ENCODE measurements at places on chromosomes 13 and 19.

GRCh38 chr13:67259208-67259607 lies 29.1 kb upstream of the PCDH9 start:
- no peaks in the 10 kb centered on the region for H3K36me3 ChIP-seq
- no peak overlapping the region for H3K4me3 ChIP-seq
- DNase-seq, result no peak

DNA sequence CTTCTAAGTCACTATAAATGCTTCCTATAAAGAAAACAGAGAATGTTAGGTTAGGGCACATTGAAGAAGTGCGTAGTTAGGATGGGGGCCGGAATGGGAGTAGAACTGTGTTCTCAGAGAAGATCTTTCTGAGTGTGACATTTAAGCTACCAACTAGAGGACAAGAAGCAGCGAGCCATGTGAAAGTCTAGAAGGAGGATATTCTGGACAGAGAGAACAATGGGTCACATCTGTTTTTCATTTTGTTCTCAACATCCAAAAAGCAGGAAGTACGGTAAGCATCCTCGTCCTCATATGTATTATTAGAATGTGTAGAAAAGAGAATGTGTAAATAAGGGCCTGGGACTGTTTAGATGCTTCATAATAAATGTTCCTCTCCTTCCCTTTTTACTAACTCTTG lies 44.5 kb upstream of the PARP4 start:
- no peak overlapping the region for H3K4me3 ChIP-seq
- no peak for DNase-seq
- H3K27me3 ChIP-seq, result peaks cover 3% of the 10 kb centered on the region
- no peaks in the 10 kb centered on the region for H3K4me1 ChIP-seq
- H3K36me3 ChIP-seq, result peaks cover 4% of the 10 kb centered on the region

GRCh38 chr13:28545583-28546333 lies 50.8 kb upstream of the FLT1 start:
- no peak for DNase-seq
- peaks cover 7% of the 10 kb centered on the region for H3K27me3 ChIP-seq
- H3K4me1 ChIP-seq, result peaks cover 3% of the 10 kb centered on the region

DNA sequence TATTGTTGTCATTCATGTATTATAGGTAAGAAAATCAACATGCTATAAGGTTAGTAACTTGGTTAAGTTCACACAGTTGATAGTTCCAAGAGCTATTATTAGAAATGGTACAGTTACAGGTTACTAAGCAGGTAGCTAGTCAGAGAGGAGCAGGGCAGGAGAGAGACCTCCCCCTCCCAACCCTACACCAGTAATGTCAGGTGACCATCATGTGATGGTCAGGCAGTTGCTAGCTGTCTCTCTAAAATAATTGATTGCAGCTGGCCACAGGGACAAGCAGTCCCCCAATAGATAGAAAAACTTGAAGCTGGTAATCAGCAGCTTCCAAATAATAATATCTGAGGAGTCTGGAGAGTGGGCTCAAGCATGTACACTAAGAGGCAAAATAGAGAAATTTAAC lies 14.6 kb downstream of the SLITRK1 start:
- no peak overlapping the region for H3K4me3 ChIP-seq
- peaks cover 2% of the 10 kb centered on the region for H3K27me3 ChIP-seq
- H3K36me3 ChIP-seq, result peaks cover 4% of the 10 kb centered on the region
- no peak overlapping the region for H3K27ac ChIP-seq
- no peak for DNase-seq

DNA sequence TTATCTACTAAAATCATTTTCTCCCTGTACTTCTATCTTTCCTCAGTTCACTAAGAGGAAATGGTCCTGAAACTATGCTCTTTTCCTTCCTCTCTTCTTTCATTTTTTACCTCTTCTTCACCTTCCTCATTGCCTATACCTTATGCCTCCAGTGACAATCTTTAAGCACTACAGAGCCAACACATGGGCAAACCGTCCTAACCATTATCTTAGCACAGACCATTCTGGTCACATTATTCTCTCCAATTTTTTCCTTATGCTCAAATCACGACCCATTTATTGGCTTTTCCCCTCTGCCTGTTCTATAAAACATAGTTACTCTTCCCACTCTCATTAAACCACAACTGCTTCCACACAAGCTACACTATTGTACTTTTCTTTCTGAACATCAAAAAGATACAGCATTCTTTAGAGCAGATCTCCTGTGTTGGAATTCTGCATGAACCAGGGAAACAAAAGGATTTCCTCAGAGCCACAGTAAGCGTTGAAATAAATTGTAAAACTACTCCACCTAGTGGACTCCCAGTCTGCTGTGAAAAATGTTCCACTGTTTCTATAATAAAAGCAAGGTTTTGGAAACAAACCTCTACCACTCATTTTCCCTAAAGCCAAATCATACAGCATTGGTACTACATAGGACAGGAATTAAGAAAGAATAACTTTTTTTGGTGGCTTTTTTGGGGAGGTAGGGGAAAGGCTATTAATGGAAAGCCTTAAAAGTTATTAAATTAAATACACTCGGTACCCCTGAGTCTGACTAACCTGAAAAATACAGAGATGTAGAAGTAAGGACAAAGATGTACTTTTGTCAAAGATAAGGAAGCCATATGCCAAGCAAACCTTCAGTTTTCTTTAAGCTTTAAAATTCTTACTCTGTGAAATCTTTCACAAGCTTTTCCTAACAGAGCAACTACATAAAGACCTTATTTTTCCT lies 19.5 kb downstream of the NUFIP1 start:
- no peak overlapping the region for H3K27ac ChIP-seq
- H3K4me3 ChIP-seq, result no peak overlapping the region
- peaks cover 4% of the 10 kb centered on the region for H3K36me3 ChIP-seq
- peaks cover 2% of the 10 kb centered on the region for H3K27me3 ChIP-seq
- DNase-seq, result no peak

DNA sequence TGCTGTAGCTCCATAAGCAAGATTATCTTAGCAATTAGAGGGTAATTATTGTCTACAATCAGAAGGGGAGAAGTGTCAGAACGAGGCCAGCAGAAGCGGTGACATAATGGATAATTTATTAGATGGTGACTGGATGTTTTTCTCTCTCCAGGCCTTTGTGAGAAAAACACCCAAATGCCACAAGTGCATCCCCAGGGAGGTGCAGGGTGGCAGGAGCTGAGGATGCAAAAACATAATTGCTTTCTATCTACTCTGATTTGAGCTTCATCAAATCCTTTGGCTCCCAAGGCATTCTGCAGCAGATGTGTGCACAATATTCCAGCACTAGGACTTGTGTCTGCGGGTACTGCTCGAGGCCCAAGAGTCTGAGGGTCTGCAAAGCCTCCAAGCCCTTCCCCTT lies 220.1 kb upstream of the SERP2 start:
- no peak for DNase-seq
- no peaks in the 10 kb centered on the region for H3K36me3 ChIP-seq
- no peak overlapping the region for H3K4me3 ChIP-seq
- H3K4me1 ChIP-seq, result peaks cover 25% of the 10 kb centered on the region
- H3K27me3 ChIP-seq, result peaks cover 5% of the 10 kb centered on the region
- H3K27ac ChIP-seq, result no peak overlapping the region

DNA sequence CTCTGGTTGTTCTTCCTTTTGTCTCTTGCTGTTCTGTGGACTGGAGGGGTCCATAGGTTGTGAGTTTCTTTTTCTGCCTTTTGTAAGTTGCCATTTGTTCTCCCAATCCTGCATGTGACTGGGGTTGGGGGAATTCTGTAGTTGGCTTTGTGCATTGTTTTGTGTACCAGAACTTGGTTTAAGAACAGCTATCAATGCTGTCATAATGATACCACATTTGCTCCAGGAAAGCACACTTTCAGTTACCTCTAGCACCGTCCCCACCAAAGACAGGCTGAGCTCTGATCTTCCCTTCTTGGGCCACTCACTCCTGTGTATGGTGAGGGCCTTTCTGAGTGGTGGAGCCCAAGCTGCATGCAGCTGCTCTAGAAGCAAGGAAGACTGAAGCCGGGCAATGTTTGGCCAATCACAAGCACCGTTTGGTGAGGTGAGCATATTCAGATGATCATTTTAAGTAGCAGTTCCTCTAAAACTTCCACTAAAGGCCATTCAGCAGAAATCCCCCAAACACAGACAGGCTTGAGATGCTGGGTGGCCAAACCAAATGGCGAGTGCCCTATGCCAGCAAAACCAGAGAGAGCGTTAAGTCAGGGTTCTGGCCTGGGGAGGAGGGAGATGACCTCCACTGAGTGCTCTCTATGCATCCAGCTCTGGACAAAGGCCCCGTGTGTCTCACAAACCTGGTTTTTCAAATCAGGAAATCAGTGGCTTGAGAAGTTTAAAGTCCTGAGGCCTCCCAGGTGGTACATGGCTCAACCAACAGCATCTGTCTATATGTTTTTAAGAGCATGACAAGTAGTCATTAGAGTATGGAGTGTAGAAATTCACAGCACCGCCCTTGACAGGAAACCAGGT lies 120.7 kb upstream of the SPATA13 start:
- H3K4me1 ChIP-seq, result no peaks in the 10 kb centered on the region
- no peaks in the 10 kb centered on the region for H3K36me3 ChIP-seq
- no peak for DNase-seq
- H3K27ac ChIP-seq, result no peak overlapping the region
- peaks cover 4% of the 10 kb centered on the region for H3K27me3 ChIP-seq

- H3K27me3 ChIP-seq, result no peaks in the 10 kb centered on the region
- H3K36me3 ChIP-seq, result no peaks in the 10 kb centered on the region
- no peak overlapping the region for H3K4me3 ChIP-seq
- H3K4me1 ChIP-seq, result no peaks in the 10 kb centered on the region
- no peak for DNase-seq
- no peak overlapping the region for H3K27ac ChIP-seq
Measured at GRCh38 chr13:70284371-70284770, 176.1 kb upstream of the KLHL1 start.

- H3K27ac ChIP-seq, result peak overlapping the region; percentile 48
- no peaks in the 10 kb centered on the region for H3K36me3 ChIP-seq
- no peak overlapping the region for H3K4me3 ChIP-seq
- peaks cover 27% of the 10 kb centered on the region for H3K4me1 ChIP-seq
Measured at GRCh38 chr19:49920624-49921363, 8.2 kb upstream of the ATF5 start.

GRCh38 chr13:83452292-83452950 lies 429.9 kb downstream of the SLITRK1 start:
- H3K27me3 ChIP-seq, result peaks cover 1% of the 10 kb centered on the region
- peaks cover 5% of the 10 kb centered on the region for H3K36me3 ChIP-seq
- no peak overlapping the region for H3K27ac ChIP-seq

GRCh38 chr19:45103508-45104319 lies 10.7 kb downstream of the PPP1R37 start:
- DNase-seq, result no peak
- H3K36me3 ChIP-seq, result no peaks in the 10 kb centered on the region
- peak overlapping the region; percentile 17 for H3K4me3 ChIP-seq
- H3K27ac ChIP-seq, result peak overlapping the region; percentile 88
- H3K4me1 ChIP-seq, result peaks cover 47% of the 10 kb centered on the region

- H3K27me3 ChIP-seq, result peaks cover 3% of the 10 kb centered on the region
- no peak overlapping the region for H3K27ac ChIP-seq
- no peak overlapping the region for H3K4me3 ChIP-seq
- no peaks in the 10 kb centered on the region for H3K36me3 ChIP-seq
Measured at GRCh38 chr19:51653162-51653561, 6.5 kb upstream of the SIGLEC14 start.

- peaks cover 4% of the 10 kb centered on the region for H3K27me3 ChIP-seq
- no peaks in the 10 kb centered on the region for H3K4me1 ChIP-seq
- no peaks in the 10 kb centered on the region for H3K36me3 ChIP-seq
- H3K27ac ChIP-seq, result no peak overlapping the region
- H3K4me3 ChIP-seq, result no peak overlapping the region
- DNase-seq, result no peak
Measured at GRCh38 chr13:45316996-45317395, 24.0 kb downstream of the TPT1 start.

DNA sequence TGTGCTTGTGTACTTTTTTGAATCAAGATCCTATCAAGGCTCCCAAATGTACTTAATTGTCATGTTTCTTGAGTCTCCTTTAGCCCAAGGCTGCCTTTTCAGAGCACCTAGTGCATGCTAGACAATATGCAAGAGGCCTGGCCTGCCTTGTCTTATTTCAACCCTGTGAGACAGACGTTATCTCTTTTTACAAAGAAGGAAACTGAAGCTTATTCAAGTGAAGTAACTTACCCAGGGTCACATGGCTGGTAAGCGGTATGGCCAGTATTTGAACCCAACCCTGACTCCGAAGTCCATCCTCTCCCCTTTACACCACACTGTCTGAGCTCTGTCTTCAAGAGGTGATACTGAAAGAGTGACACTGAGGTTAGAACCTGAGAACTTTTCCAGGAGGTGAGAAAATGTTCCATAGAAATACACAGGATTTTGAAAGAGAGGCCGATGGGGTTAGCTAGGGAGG lies 505.1 kb downstream of the FOXO1 start:
- no peak overlapping the region for H3K27ac ChIP-seq
- peaks cover 1% of the 10 kb centered on the region for H3K27me3 ChIP-seq
- H3K4me1 ChIP-seq, result peaks cover 17% of the 10 kb centered on the region
- DNase-seq, result no peak

DNA sequence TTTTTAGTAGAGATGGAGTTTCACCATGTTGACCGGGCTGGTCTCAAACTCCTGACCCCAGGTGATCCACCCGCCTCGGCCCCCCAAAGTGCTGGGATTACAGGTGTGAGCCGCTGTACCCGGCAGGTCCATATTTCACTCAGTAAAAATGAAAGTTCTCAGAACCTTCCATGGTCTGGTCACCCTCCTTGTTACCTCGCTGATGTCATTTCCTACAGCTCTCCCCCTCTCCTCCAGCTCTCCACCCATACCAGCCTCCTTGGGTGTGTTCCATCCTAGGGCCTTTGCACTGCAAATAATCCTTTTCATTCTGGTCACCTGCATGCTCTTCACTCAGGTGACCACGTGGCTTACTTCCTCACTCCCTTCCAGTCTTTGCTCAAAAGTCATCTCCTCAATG lies 78.2 kb upstream of the TNFSF11 start:
- no peak overlapping the region for H3K27ac ChIP-seq
- no peak for DNase-seq
- no peaks in the 10 kb centered on the region for H3K36me3 ChIP-seq
- H3K4me1 ChIP-seq, result no peaks in the 10 kb centered on the region

DNA sequence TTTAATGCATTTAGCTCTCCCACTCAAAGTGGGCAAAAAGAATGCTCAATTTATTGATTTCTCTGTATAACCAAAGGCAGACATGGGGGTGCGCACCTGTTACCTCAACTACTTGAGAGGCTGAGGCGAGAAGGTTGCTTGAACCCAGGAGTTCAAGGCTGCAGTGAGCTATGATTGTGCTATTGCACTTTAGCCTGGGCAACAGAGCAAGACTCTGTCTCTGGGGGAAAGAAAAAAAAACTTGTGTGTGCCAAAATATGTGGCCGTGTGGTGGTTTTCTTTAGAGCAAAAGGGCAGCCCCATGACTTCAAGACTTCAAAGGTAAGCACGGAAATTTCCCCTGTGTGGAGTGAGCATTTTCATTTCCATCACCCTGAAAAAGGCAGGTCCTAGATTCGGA lies 81.9 kb downstream of the IPO5 start:
- no peak for DNase-seq
- no peak overlapping the region for H3K27ac ChIP-seq
- H3K4me3 ChIP-seq, result no peak overlapping the region
- H3K4me1 ChIP-seq, result no peaks in the 10 kb centered on the region

GRCh38 chr19:55855160-55855559 lies 18.8 kb downstream of the NLRP4 start:
- peaks cover 2% of the 10 kb centered on the region for H3K27me3 ChIP-seq
- H3K27ac ChIP-seq, result no peak overlapping the region
- H3K4me3 ChIP-seq, result no peak overlapping the region
- DNase-seq, result no peak
